H4 (cell line): ENCODE measurements at places on chromosomes 4 and X.

GRCh38 chrX:11214346-11215190, 78.6 kb upstream of the AMELX start:
- DNase-seq: no peak

GRCh38 chr4:179695175-179695574, 2252.9 kb upstream of the AGA start:
- DNase-seq: peak; percentile 77

GRCh38 chr4:139736661-139737060, 71.0 kb downstream of the MGST2 start:
- DNase-seq: no peak

DNA sequence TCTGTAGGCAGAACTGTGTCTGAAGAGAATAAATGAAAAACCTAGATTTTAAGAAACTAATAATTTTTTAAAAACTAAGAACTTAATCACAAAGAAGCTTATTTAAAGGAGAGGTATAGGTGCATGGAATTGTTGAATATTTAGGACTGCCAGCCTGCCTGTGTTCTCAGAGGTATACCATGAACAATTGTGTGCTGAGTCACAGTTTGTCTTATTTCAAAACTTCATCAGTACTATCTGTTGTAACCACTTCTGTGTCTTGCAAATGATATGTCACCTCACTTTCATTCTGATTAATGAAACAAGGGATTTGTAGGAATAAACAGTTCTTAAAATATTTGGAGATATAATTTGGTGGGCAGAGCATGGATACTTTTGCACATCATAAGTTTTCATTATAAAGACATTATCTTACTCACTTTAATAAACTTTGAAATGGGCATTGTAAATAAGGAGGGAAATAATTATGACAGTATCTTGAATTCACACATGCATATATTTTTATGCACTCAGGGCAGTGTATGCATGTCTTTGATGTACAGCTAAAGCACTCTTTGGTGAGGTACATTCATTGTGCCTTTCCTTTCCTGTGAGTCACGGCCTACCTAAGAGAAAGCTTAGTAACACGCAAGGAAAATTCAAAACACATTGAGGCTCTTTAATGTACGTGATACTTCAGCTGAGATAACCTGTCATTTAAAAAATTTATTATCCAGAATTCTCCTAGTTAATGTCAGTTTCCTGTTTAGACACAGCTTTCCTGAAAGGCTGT, 31.7 kb downstream of the STOX2 start:
- DNase-seq: no peak
